ENCODE measurements at places on chromosomes 11 and 22. TPM values are rescaled to one million over a fixed set of nuclear protein-coding genes. Genes with fewer than 3 reads are reported as not detected.

- H3K27me3 ChIP-seq: no peaks in the 10 kb centered on the region
- H3K36me3 ChIP-seq: peaks cover 18% of the 10 kb centered on the region
- H3K4me3 ChIP-seq: no peak overlapping the region
- no peak for DNase-seq
- no peaks in the 10 kb centered on the region for H3K4me1 ChIP-seq
- H3K27ac ChIP-seq: no peak overlapping the region
These were observed 11.4 kb downstream of the ZFTA start for GRCh38 chr11:63756919-63757761.

The VWCE gene
- total RNA-seq: 0.15 TPM

DNA sequence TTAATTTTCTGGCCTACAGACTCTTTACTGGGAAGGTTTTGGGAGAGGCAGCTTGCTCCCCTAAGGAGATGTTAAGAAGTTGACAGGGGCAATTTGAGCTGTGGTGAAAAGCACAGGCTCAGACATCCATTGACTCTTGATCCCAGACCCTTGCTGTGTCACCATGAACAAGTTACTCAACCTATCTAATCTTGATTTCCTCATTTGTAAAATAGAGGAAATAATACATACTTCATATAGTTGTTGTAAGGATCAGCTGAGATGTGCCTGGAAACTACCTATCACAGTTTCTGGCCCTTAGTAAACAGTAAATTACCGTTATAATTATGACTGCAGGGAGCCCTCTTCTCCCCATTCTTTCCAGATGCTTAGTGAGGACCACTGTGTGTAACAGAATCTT is 16.6 kb upstream of the SCGB1D4 start:
- no peak overlapping the region for H3K4me3 ChIP-seq
- no peak for DNase-seq
- no peaks in the 10 kb centered on the region for H3K36me3 ChIP-seq
- no peaks in the 10 kb centered on the region for H3K4me1 ChIP-seq
- peaks cover 50% of the 10 kb centered on the region for H3K27me3 ChIP-seq

The MAJIN gene
- not detected for total RNA-seq

The SCN4B gene
- total RNA-seq: not detected
